ENCODE measurements at places on chromosomes 13 and 19.

DNA sequence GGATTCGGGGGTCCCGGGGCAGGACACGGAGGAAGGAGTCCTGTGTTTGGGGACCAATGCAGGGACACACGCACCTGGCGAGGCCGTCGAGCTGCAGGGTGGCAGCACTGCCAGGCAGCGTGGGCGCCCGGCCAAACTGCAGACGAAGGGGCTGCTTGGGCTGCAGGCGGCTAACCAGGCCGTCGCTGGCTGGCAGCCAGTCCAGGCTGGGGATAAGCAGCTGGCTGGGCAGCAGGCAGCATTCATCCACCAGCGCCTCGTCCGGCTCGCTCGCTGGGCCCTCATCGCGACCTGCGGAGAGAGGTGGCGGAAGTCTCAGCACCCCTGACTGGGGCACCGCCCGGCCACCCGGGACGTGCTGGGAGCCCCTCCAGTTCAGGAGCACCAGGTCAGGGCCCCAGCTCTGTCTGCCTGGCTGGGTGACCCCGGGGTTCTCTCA is 11.5 kb downstream of the CFD start:
- DNase-seq, result no peak

DNA sequence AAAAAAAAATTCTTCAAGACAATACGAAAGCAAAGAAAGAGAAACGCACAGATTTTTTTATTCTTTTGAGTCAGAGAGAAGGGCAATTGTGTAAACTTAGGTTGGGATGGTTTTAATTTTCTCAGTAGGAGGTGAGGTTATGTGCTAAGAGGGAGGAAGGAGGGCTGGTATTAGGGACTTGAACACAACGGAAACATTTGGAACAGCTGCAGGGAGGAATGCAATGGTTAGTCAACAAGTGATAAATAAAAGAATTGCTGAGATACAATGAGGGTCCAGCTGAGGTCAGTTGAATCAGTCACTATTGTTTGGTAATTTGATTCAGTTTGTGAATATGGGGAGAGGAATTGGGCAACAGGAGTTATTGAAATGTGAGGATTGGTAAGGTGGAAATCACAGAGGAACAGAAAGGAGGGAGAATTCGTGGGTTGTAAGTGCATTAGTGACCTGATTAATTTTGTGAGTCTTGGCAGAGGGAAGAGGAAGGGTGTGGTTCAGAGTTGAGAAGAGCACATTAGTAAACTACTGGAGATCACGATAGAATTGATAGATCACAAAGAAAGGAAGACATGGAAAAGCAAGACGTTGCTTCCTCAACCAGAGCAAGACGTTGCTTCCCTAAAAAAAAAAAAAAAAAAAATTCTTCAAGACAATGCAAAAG is 499.5 kb upstream of the SPRY2 start:
- DNase-seq, result no peak

DNA sequence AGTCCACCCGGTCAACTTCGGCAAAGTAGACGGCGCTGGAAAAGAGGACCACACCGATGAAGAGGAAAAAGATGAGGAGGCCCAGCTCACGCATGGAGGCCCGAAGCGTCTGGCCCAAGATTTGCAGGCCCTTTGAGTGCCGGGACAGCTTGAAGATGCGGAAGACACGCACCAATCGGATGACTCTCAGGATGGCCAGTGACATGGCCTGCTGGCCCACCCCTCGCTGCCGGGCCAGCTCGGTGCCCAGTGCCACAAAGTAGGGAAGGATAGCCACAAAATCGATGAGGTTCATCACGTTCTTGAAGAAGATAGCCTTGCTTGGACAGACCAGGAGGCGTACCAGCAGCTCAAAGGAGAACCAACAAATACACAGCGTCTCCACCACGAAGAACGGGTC is 2.1 kb downstream of the KCNA7 start:
- DNase-seq, result no peak

DNA sequence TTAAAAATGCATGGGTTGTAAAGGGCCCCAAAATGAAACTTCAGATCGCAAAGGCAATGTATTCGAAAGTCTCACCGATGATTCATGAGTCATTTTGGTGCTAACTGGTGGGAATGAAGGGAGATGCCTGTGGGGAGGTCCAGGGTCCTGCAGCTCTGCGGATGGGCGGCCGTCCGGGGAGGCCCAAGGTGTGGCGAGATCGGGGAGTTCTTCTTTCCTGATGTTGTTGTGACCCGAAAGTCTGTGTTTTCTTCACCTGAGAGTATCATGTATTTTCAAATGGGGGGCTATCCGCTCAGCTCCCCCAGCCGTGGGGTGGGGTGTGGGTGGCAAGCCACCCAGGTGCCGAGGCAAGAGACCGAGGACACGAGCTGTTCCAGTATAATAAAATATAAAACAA is 36.5 kb downstream of the TFDP1 start:
- no peak for DNase-seq

- DNase-seq, result no peak
Measured at GRCh38 chr13:99312493-99312883, 5.3 kb upstream of the GPR183 start.

DNA sequence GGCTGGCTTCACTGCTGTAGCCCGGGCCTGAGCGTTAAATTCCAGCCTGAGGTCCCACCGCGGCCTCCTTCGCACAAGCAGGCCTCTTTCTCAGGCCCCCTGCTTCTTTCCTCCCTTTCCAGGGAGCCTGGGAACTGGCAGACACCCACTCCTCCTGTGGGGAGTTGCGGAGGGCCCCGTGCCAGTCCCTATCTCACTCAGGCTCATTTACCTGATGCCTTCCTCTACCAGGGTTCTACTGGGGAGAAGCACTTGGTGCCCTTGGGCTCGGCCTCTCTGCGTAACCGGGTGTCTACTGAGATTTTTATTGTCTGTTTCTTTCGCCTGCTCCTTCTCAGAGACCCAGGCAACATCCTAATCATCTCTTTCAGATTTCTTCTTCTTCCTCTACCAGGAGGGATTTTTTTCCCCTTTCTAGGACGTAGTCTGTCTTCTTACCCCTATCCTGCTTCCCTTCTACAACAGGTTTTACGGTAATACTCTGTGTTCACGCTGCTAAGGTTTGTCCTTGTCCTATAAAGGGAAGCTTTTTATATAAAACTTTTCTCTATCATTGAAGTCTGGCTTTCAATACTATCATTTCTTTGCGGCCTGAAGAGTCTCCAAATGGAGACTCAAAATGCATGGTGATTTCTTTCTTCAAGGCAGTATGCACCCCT is 135.4 kb upstream of the GPR12 start:
- no peak for DNase-seq

GRCh38 chr19:2428321-2428690 is 920 bp upstream of the TIMM13 start:
- no peak for DNase-seq

- DNase-seq, result peak; percentile 3
Measured at GRCh38 chr19:34254698-34255432, 511 bp downstream of the GARRE1 start.

DNA sequence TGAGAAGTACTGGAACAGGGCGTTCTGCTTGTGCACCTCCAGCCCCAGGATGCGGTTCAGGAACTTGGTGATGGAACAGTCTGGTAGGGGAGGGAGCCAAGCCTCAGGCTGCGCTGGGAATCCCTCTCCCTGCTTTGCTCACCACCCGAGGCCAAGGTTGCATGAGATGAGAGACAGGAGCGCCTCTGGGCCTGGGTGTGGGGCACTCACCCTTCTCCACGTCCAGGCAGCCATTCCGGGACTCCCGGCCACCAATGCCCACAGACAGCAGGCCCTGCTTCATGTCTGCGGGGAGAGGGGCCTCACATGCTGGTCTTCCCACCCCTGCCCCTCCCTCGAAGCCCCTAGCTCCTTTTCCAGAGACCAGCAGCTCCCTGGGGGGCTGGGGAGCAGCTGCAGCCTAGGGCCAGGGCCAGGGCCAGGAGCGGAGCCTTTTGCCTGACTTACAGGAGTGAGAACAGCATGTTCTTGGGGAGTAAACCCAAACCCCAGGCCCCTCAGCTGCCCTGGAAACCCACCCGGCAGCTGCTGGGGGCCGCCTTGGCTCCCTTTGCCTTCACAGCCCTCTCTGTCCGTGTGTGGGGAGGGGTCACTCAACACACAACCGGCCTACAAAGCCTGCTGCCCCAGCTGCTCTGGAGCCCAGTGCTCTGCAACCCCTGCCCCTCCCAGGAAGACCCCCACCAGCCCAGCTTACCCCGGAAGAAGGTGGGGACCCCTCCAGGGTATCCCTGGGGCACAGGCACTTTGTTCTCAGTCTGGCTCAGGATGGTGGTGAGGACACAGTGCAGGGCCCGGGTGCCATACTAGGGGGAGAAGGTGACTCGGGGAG is 7.2 kb downstream of the GPX4 start:
- no peak for DNase-seq

- no peak for DNase-seq
Measured at GRCh38 chr13:60398907-60399589, 2.0 kb downstream of the TDRD3 start.

- no peak for DNase-seq
Measured at GRCh38 chr13:36431204-36432105, 840 bp upstream of the CCNA1 start.

GRCh38 chr13:45865414-45865813 is 13.9 kb upstream of the SIAH3 start:
- no peak for DNase-seq

DNA sequence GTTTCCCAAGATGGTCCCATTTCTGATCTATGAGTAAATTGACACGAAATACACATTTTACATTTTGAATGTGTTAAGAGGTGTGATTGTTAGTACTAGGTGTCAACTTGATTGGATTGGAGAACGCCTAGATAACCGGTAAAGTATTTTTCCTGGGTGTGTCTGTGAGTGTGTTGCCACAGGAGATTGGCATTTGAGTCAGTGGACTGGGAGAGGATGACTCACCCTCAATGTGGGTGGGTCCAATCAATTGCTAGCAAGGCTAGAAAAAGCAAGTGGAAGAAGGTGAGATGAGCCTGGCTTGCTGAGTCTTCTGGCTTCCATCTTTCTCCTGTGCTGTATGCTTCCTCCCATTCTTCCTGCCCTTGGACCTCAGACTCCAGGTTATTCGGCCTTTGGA is 960.7 kb upstream of the PCDH9 start:
- DNase-seq, result no peak

- DNase-seq, result no peak
Measured at GRCh38 chr13:64778002-64778401, 2452.1 kb downstream of the PCDH9 start.

- no peak for DNase-seq
Measured at GRCh38 chr13:30696278-30697176, 38.8 kb upstream of the ALOX5AP start.

DNA sequence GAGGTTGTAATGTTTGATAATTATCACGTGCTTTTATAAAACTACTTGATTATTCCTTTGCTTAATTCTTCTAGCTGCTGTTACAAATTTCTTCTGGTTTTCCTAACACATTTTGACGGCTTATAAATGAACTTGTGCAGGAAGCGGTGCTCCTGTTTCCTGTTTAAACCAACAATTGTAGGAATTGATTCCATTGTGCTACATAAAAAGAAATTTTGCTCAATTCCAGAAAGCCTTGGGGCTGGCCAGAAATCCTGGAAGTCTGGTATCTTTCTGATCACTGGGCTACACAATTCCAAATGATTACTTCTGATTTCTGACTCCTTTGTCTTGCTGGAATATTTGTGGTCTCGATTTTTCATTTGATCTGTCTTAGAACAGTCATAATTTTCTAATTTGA is 14.9 kb downstream of the RFC3 start:
- DNase-seq, result no peak

- no peak for DNase-seq
Measured at GRCh38 chr19:45879055-45879454, 6.9 kb downstream of the IRF2BP1 start.

GRCh38 chr19:38228005-38228377 is 4.0 kb upstream of the DPF1 start:
- no peak for DNase-seq

DNA sequence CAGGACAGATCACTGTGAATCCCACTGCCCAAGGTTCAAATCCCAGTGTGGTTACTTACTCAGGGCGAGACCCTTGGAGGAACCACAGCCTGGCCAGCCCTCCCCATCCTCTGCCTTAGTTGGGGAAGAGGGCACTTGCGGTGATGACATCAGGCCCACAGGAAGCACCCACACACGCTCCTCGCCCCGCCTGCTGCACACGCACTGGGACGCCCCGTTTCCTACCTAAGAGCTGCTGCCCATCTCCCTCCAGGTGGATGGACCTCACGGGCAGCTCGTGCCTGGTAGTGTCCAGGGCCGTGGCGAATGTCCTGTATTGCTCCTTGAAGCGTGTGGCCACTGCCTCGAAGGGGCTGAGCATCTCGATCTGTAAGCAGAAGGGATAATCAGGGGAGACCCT is 19.6 kb downstream of the HAUS8 start:
- no peak for DNase-seq

DNA sequence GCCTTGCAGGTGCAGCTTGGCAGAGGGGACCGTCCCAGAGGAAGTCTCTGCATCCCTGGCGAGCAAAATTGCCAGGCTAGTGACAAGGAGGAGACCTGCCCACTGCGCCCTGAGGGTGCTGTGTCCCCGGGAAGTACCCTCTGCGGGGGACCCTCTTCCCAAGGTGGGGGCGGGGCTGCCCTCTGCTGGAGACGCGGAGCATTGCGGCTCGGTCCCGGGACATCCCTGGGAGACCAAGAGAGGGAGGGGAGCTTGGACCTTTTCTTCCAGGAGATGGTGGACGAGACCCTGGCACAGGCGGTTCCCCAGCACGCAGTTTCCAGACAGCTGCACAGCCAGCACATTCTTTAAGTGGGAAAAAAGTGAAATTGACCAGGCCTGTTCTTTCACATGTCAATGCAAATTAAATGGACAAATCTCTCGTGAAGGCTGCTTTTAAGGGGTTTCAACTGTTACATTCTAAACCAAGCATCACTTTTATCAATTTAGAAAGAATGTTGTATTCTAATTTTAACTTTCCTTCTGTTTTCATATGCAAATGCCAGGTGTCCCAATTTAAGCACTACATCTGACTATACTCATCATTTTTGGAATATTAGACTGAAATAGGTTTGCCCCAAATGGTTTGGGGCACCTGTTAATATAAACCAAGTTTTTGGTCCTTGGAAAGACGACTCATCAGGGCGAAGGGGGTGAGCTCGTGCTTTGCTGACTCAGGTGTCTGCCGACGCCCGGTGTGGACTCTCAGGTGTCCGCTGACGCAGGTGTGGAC is 60.7 kb downstream of the MCF2L start:
- peak; percentile 8 for DNase-seq
